ENCODE measurements at places on chromosomes 2 and 18.

DNA sequence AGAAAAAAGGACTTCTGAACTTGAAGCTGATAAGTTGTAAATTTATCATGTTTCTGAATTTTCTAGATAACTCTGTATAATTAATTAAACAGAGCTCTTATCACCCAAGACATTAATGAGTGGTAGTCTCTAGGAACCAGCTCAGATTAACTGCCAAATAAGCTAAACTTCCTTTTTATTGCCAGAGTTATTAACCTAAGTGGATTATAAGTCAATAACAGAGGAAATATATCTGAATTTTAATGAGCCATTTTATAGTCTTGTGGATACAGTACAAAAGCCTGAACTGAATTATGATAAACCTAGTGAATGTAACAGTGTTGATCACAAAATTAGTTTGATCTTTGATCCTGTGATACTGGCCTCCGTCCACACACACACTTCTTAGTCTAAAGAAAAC lies 111.5 kb downstream of the COMMD1 start:
- DNase-seq, result no peak

DNA sequence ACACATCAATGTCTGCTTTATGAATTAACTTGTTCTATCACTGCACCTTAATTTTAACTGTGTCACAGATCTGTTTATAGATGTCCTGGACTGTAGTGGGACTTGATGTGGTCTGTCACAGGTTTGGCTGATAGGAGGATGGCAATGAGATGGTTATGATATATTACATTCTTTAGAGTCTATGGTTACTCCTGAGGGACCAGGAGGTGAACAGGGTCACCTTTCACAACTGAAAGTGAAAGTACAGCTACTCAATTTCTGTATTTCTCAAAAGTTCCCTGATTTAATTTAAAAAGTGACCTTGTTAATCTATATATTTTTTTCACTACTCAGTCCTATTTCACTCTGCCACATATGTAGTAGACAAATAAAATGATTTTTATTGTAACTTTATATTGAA lies 1284.1 kb upstream of the GYPC start:
- DNase-seq, result no peak

GRCh38 chr2:195683174-195683573 lies 26.1 kb downstream of the SLC39A10 start:
- DNase-seq, result no peak

- no peak for DNase-seq
These were observed 11.3 kb upstream of the FAM228A start for GRCh38 chr2:24163601-24164000.

Measured in ovary (tissue), 10 donors.